ENCODE measurements at places on chromosomes 16 and 17.
A peak's percentile ranks its signal among the peaks of the same experiment; 100 is the strongest.

DNA sequence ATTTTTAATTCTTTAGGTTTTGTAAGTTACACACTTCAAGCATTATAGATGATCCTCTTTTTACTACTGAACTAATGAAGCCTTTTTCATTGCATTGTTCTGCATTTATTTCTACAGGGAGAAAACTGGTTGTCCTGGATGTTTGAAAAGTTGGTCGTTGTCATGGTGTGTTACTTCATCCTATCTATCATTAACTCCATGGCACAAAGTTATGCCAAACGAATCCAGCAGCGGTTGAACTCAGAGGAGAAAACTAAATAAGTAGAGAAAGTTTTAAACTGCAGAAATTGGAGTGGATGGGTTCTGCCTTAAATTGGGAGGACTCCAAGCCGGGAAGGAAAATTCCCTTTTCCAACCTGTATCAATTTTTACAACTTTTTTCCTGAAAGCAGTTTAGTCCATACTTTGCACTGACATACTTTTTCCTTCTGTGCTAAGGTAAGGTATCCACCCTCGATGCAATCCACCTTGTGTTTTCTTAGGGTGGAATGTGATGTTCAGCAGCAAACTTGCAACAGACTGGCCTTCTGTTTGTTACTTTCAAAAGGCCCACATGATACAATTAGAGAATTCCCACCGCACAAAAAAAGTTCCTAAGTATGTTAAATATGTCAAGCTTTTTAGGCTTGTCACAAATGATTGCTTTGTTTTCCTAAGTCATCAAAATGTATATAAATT, 53.0 kb downstream of the TUBD1 start:
- no peak for DNase-seq

GRCh38 chr17:66483906-66484305, 181.5 kb downstream of the PRKCA start:
- DNase-seq, result no peak

GRCh38 chr17:9236286-9237052, 215.2 kb downstream of the NTN1 start:
- no peak for DNase-seq

DNA sequence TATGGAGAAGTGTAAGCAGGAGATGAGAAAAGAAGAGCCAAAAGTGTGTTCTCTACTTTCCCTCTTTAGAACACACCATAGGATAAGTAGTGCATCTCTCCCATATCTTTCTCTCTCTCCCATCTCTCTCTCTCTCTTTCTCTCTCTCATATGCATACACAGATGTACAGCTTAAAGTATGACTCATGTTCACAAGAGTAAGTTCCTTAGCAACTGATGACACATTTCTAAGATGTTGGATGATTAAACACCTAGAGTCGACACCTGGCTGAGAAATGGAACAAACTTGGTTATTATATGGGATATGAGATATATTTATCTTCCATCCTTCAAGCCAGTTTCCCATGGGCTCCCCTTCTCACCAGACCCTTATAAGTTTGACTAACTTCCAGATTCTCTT, 113.5 kb downstream of the TMEM132E start:
- no peak for DNase-seq

- no peak for DNase-seq
Measured at GRCh38 chr17:19723964-19724363, 7.6 kb upstream of the SLC47A2 start.

GRCh38 chr17:5446786-5447185, 7.8 kb upstream of the C1QBP start:
- DNase-seq, result no peak

- DNase-seq, result no peak
Measured at GRCh38 chr17:43330876-43331639, 67.7 kb upstream of the ARL4D start.

- DNase-seq, result no peak
Measured at GRCh38 chr17:81468111-81468769, 44.4 kb downstream of the ACTG1 start.

GRCh38 chr17:79220201-79220712, 145.6 kb downstream of the ENGASE start:
- no peak for DNase-seq

GRCh38 chr17:1169929-1170312, 9.9 kb downstream of the ABR start:
- DNase-seq, result no peak

- no peak for DNase-seq
Measured at GRCh38 chr17:42253578-42253977, 22.6 kb downstream of the STAT5B start.

DNA sequence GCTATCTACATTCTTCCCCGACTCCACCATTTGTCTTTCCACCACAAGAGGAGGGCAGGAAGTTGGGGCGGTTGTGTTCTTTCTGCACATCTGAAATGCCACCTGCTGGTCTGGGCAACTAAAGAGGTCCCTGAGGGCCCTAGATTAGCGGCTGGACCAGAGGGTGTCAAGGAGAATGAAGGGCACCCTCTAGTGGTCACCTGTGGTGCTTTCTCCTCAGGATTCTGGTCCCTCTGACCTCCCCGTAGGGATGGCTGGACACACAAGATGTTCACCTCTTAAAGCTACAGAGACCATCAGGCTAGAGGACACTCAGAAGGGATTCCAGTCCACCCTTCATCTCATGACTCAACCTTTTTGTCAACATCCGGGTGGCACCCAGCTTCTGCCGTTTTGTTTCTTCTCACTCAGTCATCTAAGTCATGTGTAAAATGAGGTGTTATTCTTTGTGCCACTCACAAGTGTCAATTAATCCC, 2.9 kb upstream of the SCIMP start:
- peak; percentile 16 for DNase-seq

DNA sequence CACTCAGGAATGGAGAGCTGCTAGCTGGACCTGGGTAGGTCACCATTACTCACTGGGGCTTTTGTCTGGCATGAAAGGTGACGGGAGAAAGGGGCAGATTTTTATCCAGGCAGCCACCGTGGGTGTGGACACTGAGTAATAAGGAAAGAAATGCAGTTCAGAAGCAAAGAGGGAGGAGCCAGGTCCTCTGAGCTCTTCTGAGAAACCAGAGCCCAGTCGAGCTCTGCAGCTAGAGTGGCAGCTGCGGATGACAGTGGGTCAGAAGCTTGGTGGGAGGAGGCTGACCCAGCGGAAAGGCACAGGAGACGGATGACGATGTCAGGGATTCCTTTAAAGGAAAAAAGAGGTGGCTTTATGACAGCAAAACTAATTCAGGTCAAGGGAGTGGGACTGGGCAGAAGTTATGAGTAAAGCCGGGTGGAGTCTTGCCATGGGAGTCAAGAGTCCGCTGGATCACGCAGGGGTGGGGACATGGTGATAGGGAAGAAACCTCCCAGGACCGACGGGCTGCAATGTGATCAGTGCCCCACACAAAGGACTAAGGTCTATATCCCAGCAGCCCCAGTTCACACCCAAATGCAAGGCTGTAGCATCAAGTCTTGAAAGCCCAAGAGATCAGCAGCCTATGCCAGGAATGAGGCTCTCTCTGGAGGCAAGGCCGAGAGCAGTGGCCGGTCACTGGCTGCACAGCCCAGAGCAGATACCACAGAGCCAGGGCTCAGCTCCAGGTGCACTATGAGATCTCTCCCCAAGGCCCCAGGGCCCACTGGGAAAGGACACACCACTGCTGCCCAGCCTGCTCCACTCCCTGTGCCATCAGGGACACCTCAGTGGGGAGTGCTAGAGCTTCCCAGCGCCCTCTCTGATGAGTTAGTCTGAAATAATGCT, 6.3 kb upstream of the MNT start:
- DNase-seq, result no peak

GRCh38 chr17:30964876-30965275, 6.0 kb upstream of the RNF135 start:
- no peak for DNase-seq

DNA sequence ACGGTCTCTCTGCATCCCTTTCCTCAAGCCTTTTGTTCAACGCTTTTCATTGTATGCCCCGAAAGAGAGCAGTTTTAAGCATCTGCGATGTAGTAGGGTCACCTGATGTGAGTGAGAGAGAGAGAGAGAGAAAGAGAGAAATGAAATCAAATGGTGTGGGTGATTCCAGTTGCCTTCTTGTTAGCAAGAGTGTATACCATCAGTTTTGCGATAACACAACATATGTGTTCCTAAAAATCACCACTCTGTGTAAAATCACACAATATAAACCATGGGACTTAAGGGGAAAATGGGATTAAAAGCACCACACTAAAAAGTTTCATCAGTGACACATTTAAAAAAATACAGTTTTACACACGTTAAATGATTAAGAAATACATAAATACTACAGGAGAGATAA, 1102.7 kb upstream of the EEF2KMT start:
- no peak for DNase-seq

GRCh38 chr16:87437911-87438610, 45.9 kb downstream of the MAP1LC3B start:
- DNase-seq, result no peak

DNA sequence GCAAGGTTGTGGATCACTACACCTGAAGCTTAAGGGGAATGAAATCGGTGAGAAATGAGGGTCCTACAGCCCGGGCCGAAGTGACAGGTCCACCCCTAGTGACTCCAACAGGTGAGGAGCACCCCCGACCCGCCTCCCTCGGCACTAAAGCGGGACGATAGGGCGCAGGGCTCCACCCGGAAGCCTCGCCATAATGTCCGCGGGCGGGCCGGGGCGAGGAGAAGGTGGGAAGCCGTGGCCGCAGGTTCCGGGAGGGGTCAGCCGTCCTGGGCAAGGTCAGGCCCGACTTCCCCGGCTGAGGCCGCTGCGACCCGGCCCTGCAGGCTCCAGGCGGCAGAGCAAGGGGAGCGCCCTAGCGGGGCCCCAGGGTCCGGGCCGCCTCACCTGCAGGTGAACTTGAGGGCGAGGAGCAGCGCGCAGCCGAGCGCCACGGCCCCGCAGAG, 543 bp downstream of the TXNDC11 start:
- DNase-seq, result no peak

DNA sequence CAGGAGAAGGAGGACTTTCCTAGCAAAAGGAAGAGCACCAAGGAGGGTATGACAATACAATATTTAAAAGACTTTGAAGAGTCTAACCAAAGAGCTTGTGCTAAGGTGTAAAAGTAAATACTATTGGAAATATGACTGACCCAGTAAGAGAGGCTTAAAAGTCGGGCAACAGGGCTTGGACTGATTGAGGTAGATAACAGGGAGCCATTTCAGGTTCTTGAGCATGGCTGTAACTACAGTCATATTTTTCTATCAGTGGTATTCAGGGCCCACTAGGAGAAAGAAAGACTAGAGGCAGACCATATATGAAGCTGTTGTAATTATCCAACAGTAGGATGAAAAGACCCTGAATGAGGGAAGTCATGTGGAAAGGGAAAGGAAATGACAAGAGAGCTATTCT, 62.3 kb downstream of the SMURF2 start:
- no peak for DNase-seq

DNA sequence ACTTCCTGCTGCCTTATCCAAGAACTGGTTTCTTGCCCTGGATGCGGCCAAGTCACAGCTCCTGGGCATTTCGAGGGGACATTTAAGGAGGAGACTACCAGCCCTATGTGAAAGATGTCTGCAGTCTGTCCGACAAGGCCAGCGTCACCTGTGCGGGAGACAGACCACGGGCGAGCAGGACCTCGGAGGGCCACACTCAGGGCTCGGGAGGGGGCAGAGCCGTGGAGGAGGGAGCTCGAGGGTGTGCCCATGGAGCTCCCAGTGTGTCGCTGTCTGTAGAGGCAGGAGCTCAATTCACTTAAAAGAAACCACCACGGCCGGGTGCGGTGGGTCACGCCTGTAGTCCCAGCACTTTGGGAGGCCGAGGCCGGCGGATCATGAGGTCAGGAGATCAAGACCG, 33.3 kb downstream of the CBFA2T3 start:
- DNase-seq, result no peak

- no peak for DNase-seq
Measured at GRCh38 chr16:15961060-15961511, 11.7 kb downstream of the ABCC1 start.

GRCh38 chr17:76820039-76820438, 48.2 kb upstream of the MGAT5B start:
- DNase-seq, result no peak

- no peak for DNase-seq
Measured at GRCh38 chr17:65287040-65287439, 149.9 kb downstream of the RGS9 start.

DNA sequence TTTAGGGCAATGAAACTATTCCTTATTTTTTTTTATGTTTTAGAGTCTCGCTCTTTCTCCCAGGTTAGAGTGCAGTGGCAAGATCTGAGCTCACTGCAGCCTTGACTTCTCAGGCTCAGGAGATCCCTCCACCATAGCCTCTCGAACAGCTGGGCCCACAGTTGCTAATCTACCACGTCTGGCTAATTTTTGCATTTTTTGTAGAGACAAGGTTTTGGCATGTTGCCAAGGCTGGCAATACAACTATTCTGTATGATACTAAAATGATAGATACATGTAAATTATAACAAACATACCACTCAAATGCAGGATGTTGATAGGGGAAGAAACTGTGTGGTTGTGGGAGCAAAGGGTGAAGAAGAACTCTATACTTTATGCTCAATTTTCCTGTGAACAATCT, 401.3 kb downstream of the ZFHX3 start:
- DNase-seq, result no peak

Data from NCI-H2029 (cell line).